ENCODE measurements at places on chromosomes 16 and 17. TPM values are rescaled to one million over a fixed set of nuclear protein-coding genes. Genes with fewer than 3 reads are reported as not detected.

DNA sequence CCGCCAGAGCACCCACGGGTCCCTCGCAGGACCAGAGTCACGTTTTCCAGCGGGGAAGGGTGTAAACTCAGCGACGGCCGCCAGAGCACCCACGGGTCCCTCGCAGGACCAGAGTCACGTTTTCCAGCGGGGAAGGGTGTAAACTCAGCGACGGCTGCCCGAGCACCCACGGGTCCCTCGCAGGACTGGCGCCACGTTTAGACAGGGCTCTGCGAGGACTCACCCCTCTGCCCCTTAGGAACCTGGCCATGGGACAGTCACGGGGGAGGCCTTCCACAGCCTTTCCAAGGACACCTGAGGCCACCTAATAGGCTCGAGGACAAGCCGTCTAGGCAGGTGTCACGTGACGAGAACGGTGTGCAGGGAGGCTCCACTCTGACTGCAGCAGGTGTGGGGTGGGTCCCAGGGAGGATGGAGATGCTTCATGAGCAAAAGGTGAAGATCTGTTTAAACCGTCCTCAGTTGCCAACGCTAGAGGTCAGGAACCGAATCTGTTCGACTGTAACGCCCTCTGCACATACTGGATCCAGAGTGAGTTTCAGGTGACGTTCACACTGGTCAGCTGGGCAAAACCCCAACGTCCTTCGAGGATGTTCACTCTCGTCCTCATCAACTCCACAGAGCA is 48.0 kb upstream of the METRNL start:
- no peak for DNase-seq

- DNase-seq: no peak
Measured at GRCh38 chr16:26644912-26645543, 421.7 kb upstream of the C16orf82 start.

GRCh38 chr17:28319598-28319935 is 567 bp downstream of the TMEM97 start:
- DNase-seq: no peak

GRCh38 chr16:3235856-3236669 is 1.1 kb upstream of the ZNF200 start:
- no peak for DNase-seq

DNA sequence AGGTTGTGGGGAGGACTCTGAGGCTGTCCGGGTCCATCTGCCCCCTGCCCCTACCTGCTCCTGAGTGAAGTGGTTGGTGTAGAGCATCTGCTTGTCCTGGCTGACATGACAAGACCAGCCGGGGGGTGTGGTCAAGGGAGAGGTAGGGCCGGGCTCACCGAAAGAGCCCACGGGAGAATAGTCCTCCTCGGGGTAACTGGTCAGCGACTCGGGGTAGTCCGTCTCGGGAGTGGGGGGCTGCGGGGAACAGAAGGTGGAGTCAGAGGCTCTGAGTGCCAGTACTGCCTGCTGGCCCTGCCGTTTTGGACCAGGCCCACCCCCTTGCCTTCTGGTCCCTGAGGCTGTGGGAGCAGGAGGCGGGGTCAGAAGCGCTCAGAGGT is 27.8 kb downstream of the ARHGAP27 start:
- no peak for DNase-seq

GRCh38 chr16:14181371-14182050 is 110.4 kb downstream of the MRTFB start:
- DNase-seq: no peak

GRCh38 chr16:76910931-76911330 is 280.1 kb upstream of the MON1B start:
- DNase-seq: no peak

DNA sequence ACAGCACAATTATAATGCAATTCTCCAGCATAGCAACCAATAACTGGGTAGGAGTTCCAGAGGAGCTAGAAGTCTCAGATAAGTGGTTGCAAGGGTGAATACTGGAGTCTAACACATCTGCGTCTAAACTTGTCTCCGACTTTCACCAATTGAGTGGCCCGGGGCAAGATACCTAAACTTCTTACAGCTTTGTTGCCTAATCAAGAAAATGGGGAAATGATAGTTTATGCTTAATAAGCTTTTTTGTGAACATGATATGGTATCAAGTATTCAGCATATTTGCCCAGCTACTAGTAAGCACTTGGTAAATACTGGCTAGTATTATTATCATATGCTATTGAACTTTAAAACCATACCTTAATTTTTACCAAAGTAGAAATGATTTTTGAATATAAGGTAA is 183.5 kb downstream of the KCNJ2 start:
- no peak for DNase-seq

DNA sequence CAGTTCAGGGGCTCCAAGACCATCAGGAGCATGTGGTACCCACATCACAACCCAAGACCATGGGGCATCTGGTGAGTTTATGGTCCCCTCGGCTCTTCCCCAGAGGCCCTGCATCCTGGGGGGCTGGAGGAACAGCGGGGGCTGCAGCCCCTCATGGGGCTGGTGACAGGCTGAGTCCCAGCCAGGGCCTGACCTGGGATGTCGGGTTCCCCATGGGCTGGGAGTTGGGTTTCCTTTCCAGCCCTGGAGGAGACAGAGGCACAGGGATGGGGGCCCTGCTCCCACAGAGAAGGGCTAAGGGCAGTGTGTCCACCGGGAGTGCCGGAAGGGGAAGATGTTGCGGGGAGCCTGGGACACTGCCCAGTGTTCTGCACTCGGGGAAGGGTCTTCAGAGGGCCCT is 82.4 kb downstream of the GOSR1 start:
- no peak for DNase-seq

- no peak for DNase-seq
Measured at GRCh38 chr17:77395501-77396048, 254.8 kb downstream of the SEC14L1 start.

DNA sequence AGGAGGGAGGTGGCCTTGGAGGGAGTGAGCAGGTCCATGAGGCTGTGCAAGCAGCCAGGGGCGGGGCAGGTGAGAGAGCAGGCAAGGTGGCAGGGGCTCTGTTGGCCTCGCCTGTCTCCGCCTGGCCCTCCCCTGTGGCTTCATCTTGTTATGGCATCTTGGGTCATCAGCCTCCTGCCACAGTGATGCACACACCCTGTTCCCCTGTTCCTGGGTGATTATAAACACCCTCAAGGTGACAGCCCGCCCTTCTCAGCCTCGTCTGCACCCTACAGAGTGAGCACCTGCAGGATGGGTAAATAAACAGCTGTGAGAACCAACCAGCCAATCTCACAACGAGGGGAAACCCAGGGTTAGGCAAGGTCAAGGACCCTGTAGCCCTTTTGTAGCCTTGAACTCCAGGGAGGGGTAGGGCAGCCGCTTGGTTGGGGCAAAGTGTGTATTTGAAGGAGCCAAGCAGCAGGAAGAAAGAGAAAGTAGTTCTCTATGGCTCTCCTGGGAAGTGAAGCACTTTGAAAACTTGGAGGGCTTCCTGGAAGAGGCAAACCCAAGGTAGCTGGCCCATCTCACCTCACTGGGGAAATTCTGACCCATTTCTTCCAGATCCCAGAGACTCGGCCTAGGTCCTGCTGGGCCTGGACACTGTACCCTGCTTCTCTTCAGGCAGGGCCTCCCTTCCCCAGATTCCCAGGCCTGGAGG is 60.6 kb downstream of the NT5M start:
- no peak for DNase-seq

GRCh38 chr17:78812855-78813254 is 27.8 kb downstream of the USP36 start:
- DNase-seq: no peak

GRCh38 chr16:72646615-72647014 is 401.3 kb downstream of the ZFHX3 start:
- no peak for DNase-seq

DNA sequence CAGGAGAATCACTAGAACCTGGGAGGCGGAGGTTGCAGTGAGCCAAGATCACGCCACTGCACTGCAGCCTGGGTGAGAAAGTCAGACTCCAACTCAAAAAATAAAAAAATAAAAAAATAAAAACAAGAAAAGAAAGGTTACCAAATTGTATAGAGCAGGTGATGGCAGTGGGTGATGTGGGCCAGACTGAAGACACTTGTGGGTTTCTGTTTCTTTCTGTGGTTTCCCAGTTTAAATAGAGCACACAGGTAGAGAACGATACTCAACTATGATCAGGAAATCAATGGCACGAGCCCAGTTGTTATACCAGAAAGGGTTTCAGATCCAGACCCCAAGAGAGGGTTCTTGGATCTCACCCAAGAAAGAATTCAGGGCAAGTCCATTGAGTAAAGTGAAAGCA is 32.6 kb downstream of the NUBP1 start:
- DNase-seq: no peak

DNA sequence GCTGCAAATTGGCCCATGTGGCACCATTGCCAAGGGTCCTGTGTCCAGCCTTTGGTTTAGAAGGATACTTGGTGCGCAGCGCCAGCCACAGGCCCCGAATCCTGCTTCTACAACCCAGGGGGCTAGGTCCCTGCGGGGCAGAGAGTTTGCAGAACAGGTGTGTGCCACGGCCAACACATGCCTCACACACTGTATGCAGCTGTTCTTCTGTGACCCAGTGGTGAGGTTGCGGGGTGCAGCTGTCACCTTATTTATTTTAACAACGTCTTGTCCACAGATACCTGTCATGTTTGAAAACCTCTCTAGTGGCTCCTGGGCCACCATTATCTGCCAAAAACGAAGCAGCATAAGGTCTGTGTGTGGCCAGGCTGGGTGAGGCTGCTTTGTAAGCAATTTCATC is 11.6 kb downstream of the CBFA2T3 start:
- DNase-seq: no peak

DNA sequence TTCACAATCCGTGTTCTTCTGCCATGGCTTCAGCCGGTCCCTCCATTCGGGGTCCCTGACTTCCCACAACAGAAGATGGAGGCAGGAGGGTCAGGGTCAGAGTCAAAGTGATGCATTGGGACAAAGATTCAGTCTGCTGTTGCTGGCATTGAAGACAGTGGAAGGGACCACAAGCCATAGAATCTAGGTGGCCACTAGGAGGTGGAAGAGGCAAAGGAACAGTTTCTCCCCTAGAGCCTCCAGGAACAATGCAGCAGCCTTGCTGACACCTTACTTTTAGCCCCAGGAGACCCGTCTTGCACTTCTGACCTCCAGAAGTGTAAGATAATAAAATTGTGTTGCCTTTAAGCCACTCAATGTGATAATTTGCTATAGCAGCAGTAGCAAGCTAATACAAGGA is 55.9 kb downstream of the MFSD11 start:
- no peak for DNase-seq

DNA sequence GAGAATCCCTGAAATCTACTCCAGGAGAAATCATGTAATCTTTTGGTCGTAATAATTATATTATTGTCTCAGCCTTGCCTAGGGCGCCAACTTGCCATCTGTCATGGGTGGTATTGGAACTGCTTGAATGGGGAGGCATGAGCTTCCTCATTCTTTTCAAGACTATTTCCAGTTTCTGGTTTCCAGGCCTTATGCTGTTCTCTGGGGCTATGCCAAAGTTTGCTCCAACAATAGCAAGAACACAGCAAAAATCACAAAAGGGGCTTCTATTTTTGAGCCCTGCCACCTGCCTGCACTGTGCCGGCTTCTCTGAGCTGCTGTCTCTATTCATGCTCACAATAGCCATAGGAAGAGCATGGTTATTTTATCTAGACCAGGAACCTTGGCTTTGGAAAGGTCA is 111.7 kb downstream of the SPECC1 start:
- no peak for DNase-seq

- no peak for DNase-seq
Measured at GRCh38 chr17:77257596-77258458, 117.1 kb downstream of the SEC14L1 start.

DNA sequence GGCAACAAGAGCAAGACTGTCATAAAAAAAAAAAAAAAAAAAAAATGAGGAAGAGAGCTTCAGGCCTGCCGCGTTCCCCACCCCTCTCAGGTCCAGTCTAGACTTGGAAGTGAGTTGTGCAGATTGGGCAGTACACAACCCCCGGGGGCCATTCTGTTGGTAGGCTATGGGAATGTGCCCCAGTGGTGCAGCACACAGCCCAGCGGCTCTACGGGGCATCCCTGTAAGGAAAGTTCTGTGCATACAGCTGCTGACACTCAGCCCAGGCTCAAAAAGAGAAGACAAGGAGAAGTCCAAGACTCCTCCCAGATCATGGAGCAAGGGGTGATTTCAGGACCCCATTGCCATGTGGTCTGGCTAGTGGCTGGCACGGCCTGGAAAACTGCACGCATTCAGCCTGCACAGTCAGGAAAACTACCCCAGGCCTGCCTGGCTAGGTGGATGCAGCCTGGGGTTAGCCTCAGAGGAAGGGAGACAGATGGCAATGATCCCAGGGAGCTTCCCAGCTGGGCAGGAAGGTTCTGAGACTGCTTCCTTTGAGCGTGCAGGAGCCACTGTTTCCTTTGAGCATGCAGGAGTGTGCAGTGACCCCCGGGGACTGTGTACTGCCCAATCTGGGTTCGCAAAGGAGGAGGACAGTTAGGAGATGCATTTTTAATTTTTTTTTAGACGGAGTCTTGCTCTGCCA is 44.8 kb downstream of the PECAM1 start:
- DNase-seq: no peak

GRCh38 chr16:73434621-73435020 is 386.7 kb upstream of the ZFHX3 start:
- no peak for DNase-seq

DNA sequence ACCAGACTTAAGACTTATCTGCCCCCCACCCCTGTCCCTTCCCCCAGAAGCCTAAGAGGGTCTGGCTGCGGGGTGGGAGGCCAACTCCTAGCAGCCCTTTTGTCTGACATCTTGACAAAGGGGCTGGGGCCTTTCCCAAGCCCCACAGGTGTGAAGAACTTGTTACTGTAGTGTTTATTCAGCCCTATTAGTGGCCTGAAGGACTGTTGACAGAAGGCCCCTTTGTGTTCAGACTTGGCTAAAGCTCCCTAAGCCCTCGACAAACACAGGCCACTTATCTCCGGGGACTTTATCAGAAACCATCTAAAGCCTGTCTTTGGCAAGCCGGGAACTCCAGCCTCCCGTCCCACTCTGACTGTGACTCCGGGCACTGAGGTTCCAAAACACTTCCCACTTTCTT is 129.8 kb downstream of the NTN1 start:
- no peak for DNase-seq

DNA sequence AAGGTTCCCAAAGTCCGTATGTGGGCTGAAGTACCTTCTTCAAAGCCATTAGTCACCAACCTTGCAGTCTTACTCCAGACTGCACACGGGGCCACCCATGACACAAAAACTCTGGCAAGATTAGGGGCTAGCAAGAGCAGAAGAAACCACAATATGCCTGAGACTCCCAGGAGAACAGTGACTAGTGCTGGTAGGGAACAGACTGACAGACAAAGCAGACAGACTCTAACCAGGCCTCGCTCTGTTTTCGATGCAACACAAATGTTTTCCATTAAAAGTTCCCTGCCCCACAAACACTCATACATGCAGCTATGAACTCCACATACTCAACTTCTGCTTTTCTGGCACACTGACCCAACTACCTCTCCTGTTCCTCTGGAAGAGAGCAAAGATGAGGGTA is 102.2 kb downstream of the HIC1 start:
- no peak for DNase-seq

GRCh38 chr16:10579965-10580882 is at the start of gene EMP2:
TSS of gene EMP2 (minus strand) at chr16:10580598. CDS start at chr16:10547617, 32,981 bp downstream.
- DNase-seq: no peak

The KRT39 gene
- total RNA-seq: not detected

The KRT24 gene
- total RNA-seq: not detected

The SLC47A1 gene
- total RNA-seq: 0.35 TPM

The PLXDC1 gene
- total RNA-seq: not detected

The SSTR5 gene
- total RNA-seq: not detected

The CDC6 gene
- 4.5 TPM for total RNA-seq
